ENCODE measurements at places on chromosomes 3 and 15.

DNA sequence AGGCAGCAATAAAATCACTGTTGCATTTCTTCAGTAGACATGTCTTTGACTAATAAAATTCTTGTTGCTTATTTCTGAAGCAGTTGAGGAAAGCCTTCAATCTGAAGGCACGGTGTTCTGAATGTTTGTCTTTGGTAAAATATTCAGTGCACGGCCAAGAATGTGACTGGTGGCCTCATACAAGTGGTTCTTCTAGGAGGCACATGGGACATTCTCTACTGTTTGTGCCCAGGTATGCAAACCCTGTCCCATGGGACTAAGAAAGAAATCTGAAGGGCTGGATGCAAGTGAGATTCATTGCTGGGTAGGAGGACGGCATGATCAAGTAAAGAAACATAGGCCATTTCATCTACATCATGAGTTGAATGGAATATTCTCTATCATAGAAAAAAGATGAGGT is 250.6 kb upstream of the NR2F2 start:
- DNase-seq, result no peak

- peak; percentile 12 for DNase-seq
These were observed 46.6 kb upstream of the TCF12 start for GRCh38 chr15:56871867-56872266.

DNA sequence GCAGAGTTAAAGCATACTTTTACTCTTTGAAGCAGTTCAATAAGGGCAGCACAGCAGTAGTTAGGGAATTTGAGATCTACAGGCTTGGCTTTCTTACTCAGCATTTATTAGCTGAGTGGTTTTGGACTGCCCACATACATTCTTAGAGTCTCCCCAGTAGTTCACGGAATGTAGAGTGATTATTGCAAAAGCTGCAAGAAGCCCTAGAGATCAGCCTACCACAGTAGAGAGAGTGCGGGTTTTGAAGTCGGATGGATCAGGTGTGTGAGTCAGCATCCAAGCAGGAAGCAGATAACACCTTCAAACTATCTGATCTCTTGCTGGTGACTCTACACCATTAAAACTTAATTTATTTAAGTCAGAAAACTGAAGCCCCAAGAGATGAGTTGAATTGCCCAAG is 171.9 kb downstream of the SYNPR start:
- no peak for DNase-seq

DNA sequence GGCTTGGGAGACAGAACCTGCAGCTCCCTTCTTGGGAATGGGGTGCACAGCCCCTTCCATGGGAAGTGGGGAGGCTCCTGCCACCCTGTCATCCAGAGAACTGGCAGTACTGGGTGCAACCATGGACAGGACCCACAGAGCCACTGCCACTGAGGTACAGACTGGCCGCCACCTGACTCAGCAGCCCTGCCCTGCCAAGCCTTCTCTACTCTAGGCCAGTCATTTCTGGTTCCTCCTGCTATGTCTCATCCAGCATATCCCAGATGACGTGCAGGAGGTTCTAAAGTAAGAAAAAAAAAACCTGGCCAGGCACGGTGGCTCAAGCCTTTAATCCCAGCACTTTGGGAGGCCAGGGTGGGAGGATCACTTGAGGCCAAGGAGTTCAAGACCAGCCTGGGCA is 76.9 kb upstream of the RPL32 start:
- peak; percentile 21 for DNase-seq

GRCh38 chr3:63951492-63952247 is 39.5 kb upstream of the SCAANT1 start:
- DNase-seq, result no peak

- no peak for DNase-seq
These were observed 95.9 kb upstream of the PRR23C start for GRCh38 chr3:139140553-139140952.

DNA sequence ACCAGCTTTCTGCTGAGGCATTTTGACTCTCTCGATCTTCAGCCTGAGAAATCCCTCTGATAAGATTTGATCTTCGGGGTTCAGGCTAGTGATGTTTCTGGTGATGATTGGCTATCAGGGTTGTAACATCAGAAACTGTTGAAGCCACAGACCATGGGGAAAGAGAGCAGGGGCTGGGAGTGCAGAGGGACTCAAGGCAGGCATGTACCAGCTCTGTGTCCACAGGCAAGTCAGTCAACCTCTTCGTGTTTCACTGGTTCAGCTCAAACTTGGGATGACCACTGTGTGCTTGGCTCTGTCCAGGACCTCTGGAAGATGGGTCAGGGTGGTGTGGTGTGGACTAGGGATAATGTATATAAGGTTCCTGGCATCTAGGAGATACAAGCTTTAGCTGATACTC is 116.5 kb downstream of the EEFSEC start:
- no peak for DNase-seq
